ENCODE measurements at places on chromosomes 5 and 9. TPM values are rescaled to one million over a fixed set of nuclear protein-coding genes. Genes with fewer than 3 reads are reported as not detected.
A peak's percentile ranks its signal among the peaks of the same experiment; 100 is the strongest.

C9orf50 gene
- total RNA-seq = 0.15 TPM

DNA sequence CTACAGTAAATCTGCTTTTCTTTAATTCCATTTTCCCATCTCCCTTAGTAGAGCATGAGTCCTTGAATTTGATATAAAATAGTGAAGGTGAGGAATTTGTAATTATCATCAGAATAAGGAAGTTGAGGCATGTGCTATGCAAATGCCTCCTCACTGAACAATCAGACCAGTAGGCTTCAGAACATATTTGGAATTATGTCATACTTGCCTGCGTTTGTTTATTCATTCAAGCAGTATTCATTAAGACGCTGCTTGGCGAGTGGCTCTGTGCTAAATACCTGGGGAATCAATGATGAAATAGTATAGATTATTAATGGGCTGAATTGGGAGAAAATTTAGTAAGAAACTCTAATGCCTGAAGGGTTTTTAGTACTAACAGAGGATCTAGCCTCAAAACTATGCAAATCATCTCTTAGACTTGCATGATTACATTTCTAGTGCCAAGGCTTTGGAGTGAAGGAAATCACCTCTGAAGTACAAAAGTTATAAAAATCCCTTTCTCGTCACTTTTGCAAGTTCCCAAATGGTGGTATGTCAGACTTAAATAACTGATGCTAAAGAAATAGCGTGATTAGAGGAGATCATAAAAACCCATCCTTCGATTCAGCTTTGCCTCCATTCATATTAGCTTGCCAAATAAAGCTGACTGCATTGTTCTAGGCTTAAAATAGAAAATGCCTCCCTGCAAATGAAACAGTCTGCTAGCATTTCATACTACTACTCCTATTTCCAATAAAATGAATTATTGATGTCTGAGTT lies 141.7 kb downstream of the PCSK5 start:
- H3K4me1 ChIP-seq = no peaks in the 10 kb centered on the region
- no peak overlapping the region for H3K4me3 ChIP-seq
- H3K27me3 ChIP-seq = no peaks in the 10 kb centered on the region

DNA sequence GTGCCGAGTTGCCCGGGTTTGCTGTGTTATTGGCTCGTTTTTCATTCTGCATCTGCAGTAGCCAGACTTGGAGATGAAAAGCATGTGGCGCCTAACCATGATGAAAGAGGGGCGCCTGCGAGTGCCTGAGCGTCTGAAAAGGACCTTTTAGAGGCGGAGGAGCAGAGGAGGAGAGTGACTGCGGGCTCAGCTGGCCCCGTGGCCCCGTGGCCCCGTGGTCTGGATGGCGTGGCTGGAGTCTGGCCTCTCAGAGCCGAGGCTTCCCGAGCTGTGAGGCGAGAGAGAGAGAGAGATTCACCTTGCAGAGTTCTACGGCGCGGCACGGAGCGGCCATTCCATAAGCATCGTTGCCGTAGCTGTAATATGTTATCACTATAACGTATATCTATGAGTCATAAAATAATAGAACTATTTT lies 55.3 kb upstream of the RNU6ATAC start:
- no peaks in the 10 kb centered on the region for H3K36me3 ChIP-seq
- no peaks in the 10 kb centered on the region for H3K4me1 ChIP-seq
- no peak for DNase-seq
- no peak overlapping the region for H3K4me3 ChIP-seq

- no peak overlapping the region for H3K4me3 ChIP-seq
- DNase-seq = peak; percentile 79
Measured at GRCh38 chr5:168093200-168093910, 198.1 kb upstream of the WWC1 start.

MED7 gene
- 9.9 TPM for total RNA-seq

CD274 gene
- 13.2 TPM for total RNA-seq

GRCh38 chr5:172450861-172451695 lies 3.2 kb downstream of the SH3PXD2B start:
- no peaks in the 10 kb centered on the region for H3K27me3 ChIP-seq
- H3K27ac ChIP-seq = no peak overlapping the region
- DNase-seq = no peak
- no peaks in the 10 kb centered on the region for H3K4me1 ChIP-seq
- no peak overlapping the region for H3K4me3 ChIP-seq

WHRN gene
- 11.7 TPM for total RNA-seq

DNA sequence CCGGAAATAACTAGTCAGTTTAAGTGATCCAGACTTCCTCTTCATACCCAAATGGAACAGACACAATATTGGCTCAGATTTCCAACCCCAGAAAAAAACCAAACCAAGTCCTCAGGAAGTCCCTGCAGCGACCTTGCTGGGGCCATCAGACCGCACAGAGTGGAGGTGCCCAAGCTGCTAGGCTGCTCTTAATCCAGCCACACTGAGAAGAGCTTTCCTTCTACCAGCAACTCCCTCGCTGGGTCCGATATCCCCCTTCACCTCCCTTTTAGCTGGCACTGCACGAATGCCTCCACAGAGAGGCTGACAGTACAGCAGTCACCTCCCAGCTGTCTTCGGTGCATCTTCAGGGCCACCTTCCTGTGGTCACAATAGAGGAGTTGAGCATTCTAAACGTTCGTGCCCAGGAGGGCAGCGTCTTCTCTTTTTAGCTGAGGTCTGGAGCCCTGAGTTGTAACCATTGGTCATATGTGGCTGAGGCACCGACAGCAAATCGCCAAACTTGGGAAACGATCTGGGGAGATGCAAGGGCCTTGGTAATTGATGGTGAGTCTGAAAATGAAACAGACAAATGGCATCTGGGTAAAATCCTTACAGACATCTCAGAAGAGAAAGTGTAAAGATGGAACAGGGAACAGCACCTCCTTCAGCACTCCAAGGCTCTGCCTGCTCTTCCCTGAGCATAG lies 5.7 kb downstream of the NAIF1 start:
- H3K27ac ChIP-seq = no peak overlapping the region
- H3K4me3 ChIP-seq = no peak overlapping the region
- peaks cover 17% of the 10 kb centered on the region for H3K4me1 ChIP-seq

DNA sequence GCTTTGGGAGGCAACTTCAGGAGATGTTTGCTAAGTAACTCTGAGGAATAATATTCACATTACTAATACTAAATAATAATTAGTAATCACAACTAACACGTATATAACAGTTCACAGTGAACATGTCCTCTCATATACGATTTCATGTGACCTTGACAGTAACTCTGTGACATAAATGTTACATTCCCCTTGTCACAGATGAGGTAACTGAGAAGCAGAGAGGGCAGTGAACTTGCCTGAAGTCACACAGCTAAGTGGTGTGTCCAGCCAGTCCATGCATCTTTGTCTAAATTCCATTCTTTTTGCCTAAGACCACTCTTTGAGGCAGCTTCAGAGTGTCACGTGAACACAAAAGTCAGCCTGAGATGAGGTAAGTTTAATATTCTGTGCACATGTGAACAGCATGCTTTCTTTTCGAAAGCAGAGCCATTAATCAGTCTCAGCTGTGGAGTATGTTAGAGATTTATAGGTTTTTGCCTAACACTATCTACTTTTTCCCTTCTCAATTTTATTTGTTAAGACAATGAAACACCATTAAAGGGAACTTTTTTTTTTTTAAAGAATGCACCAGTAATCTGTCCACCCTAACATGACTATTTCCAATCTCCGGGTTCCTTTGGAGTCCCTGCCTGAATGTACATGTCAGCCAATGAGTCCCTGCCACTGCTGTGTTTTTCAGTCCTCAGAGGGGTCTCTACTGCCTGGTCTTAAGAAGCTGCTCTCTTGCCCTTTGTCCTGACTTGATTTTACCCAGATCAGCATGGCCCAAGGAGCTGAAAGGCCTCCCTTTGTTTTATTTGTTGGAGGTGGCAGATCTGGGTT lies 43.5 kb downstream of the SH3PXD2B start:
- H3K4me3 ChIP-seq = no peak overlapping the region
- H3K27me3 ChIP-seq = no peaks in the 10 kb centered on the region
- no peak overlapping the region for H3K27ac ChIP-seq
- H3K36me3 ChIP-seq = peaks cover 3% of the 10 kb centered on the region

DNA sequence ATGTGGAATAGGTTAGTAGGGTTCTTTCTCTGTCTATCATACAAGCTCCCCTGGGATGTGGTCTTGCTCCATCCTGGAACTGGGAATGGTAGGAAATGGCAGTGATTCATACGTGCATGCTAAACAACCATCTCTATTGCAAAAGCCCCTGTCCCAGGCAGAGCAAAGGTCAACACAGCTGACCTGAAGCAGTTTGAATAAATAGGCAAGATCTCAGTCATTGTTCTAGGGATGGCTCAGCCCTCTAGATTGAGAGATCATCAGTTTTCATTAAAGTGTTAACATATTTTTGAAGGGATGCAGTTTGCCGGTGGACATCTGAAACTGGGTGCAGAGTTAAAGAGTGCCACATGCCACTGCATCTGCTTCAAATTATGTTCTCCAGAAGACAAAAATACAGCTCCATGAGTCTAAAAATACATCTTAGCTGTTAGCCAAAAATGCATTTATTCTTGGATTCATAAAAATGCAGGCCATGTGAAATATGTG lies 224.1 kb downstream of the ESM1 start:
- DNase-seq = no peak
- H3K4me3 ChIP-seq = no peak overlapping the region
- H3K27ac ChIP-seq = no peak overlapping the region
- H3K27me3 ChIP-seq = no peaks in the 10 kb centered on the region

GRCh38 chr9:95008151-95008771 lies 281.8 kb downstream of the AOPEP start:
- H3K4me3 ChIP-seq = no peak overlapping the region
- peaks cover 5% of the 10 kb centered on the region for H3K36me3 ChIP-seq
- H3K27ac ChIP-seq = peak overlapping the region; percentile 87
- H3K4me1 ChIP-seq = peaks cover 9% of the 10 kb centered on the region

- no peaks in the 10 kb centered on the region for H3K36me3 ChIP-seq
- H3K27ac ChIP-seq = no peak overlapping the region
- H3K4me3 ChIP-seq = no peak overlapping the region
- H3K4me1 ChIP-seq = no peaks in the 10 kb centered on the region
- DNase-seq = no peak
Measured at GRCh38 chr5:78997090-78997489, 12.0 kb upstream of the ARSB start.

- H3K27ac ChIP-seq = no peak overlapping the region
- no peaks in the 10 kb centered on the region for H3K27me3 ChIP-seq
- H3K4me1 ChIP-seq = no peaks in the 10 kb centered on the region
- no peaks in the 10 kb centered on the region for H3K36me3 ChIP-seq
Measured at GRCh38 chr5:147530530-147531389, 20.9 kb upstream of the DPYSL3 start.

IL31RA gene
- 0.21 TPM for total RNA-seq

RASEF gene
- total RNA-seq = 12.4 TPM

DNA sequence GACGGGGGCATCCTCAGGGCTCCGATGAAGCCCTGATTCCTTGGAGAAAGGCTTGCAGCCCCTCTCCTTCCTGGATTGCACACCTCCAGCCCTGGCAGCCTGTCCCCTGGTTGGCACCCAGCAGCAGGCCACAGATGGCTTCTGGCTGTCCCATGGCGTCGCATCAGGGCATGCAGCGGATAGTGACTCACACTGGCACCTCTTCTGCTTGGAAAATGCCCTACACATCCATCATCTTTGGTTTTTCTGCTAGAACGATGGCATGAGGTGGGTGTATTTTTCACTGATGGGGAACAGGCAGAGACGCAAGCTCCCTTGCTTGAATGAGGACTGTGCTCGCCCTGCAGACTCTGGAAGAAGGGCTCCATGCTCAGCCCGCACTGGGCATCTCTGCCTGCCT lies 23.2 kb upstream of the IER5L start:
- no peaks in the 10 kb centered on the region for H3K36me3 ChIP-seq
- no peak overlapping the region for H3K27ac ChIP-seq
- H3K27me3 ChIP-seq = no peaks in the 10 kb centered on the region
- no peak overlapping the region for H3K4me3 ChIP-seq

- H3K4me3 ChIP-seq = no peak overlapping the region
- DNase-seq = no peak
- H3K27me3 ChIP-seq = no peaks in the 10 kb centered on the region
- peak overlapping the region; percentile 47 for H3K27ac ChIP-seq
Measured at GRCh38 chr5:142813220-142813619, 43.0 kb downstream of the ARHGAP26 start.

- no peak overlapping the region for H3K27ac ChIP-seq
- H3K4me3 ChIP-seq = no peak overlapping the region
- DNase-seq = no peak
- no peaks in the 10 kb centered on the region for H3K27me3 ChIP-seq
Measured at GRCh38 chr9:88533951-88534455, 975 bp upstream of the NXNL2 start.

GRCh38 chr5:174231956-174232487 lies 186.5 kb downstream of the NSG2 start:
- H3K4me3 ChIP-seq = no peak overlapping the region
- H3K27ac ChIP-seq = no peak overlapping the region
- no peaks in the 10 kb centered on the region for H3K27me3 ChIP-seq
- peak; percentile 50 for DNase-seq
- H3K4me1 ChIP-seq = no peaks in the 10 kb centered on the region

DNA sequence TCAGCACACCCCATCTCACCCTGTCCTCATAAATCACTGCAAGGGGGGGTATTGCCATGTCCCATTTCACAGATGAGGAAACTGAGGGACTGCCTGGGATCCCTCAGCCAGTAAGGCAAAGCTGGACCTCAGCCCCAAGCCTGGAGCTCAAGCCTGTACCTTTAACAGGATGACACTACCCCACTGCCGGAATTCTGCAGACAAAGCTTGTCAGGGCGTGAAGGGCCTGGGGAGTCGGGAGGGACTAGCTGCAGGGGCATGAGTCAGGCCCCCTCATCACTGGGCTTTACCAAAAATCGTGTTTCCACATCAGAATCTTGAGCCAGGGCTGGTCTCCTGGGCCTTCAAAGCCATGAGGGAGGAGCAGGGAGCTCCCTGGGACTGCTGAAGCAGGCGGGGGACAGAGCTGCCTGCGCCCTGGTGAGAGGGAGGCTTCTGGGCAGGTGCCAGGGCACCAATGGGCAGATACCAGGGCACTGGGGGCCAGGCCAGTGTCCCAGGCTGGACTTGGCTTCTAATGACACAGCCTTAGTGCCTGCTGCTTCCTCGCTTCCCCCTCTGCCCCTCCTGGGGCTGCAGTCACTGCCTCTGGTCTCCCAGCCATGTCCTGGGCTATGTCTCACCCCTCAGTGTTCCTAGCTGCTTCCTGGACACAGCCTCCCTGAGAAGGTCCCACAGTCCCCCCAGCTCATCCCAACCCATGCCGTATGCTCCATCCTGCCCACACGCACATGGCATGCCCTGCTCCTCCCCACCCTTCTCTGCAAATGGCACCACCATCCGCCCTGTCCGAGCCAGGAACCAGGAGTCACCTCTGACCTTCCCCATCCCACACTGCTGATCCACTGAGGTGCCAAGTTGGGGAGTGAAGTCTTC lies 80.7 kb downstream of the LMX1B start:
- no peaks in the 10 kb centered on the region for H3K36me3 ChIP-seq
- no peaks in the 10 kb centered on the region for H3K4me1 ChIP-seq
- no peak overlapping the region for H3K4me3 ChIP-seq

KIF24 gene
- total RNA-seq = 4.3 TPM

- no peak for DNase-seq
- H3K4me1 ChIP-seq = no peaks in the 10 kb centered on the region
- H3K36me3 ChIP-seq = peaks cover 12% of the 10 kb centered on the region
- no peak overlapping the region for H3K4me3 ChIP-seq
- H3K27me3 ChIP-seq = no peaks in the 10 kb centered on the region
Measured at GRCh38 chr9:137212520-137212919, 7.0 kb downstream of the NDOR1 start.

SPINK6 gene
- not detected for total RNA-seq
